HCT116 (cell line): ENCODE measurements at places on chromosomes 3 and 15.

GRCh38 chr15:48855501-48856440 is 22.2 kb upstream of the EID1 start:
- peak; percentile 19 for DNase-seq

GRCh38 chr3:100271522-100271921 is 10.7 kb downstream of the TBC1D23 start:
- DNase-seq = no peak

GRCh38 chr3:56980798-56981390 is 79.6 kb upstream of the SPATA12 start:
- peak; percentile 68 for DNase-seq

GRCh38 chr3:159667261-159667660 is 321.4 kb upstream of the IL12A start:
- DNase-seq = no peak

- DNase-seq = no peak
These were observed 90.6 kb upstream of the SPATA12 start for GRCh38 chr3:56969851-56970250.

- no peak for DNase-seq
These were observed 81.6 kb upstream of the LRRFIP2 start for GRCh38 chr3:37255990-37256308.
